ENCODE measurements at places on chromosomes 7 and 10. TPM values are rescaled to one million over a fixed set of nuclear protein-coding genes. Genes with fewer than 3 reads are reported as not detected.

GRCh38 chr7:28573059-28573553 is 160.8 kb downstream of the CREB5 start:
- DNase-seq = no peak

DNA sequence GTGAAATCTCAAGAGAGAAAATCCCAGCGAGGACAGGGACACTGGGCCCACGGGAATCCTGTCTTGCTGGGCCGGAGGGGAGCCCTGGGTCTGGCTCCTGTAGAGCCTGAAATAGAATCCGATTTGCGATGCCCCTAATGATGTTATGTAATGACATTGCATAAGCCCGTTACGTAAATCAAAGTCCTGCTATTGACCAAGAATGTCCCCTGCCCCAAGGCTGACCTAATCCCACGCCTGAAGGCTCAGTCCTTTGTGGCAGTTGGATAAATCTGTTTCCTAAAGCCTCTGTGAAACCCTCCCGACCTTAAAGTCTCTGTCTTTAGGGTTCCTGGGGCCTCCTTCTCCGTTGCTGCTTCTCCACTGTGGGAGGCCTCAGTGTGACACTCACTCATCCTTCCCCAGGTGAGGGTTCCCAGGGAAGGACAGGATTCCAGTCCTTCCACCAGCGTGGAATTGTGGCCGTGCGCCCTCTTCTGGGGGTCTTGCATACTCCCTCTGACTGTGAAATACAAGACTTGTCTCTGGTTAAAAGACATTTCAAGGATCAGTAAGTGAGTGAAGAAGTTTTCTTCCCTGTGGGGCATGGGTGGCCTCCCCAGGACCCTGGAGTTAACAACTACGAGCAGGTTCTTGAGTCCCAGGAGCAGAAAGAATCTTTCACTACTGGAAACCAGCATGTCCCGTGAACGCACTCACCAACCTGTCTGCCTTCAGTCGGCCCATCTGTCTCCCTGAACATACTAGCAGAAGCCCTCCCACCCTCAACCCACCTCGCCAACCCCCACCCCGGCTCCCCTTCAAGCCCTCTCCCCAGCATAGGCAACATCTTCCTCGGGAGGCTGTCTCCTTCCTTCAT is 19.8 kb downstream of the ZNF467 start:
- DNase-seq = no peak

DNA sequence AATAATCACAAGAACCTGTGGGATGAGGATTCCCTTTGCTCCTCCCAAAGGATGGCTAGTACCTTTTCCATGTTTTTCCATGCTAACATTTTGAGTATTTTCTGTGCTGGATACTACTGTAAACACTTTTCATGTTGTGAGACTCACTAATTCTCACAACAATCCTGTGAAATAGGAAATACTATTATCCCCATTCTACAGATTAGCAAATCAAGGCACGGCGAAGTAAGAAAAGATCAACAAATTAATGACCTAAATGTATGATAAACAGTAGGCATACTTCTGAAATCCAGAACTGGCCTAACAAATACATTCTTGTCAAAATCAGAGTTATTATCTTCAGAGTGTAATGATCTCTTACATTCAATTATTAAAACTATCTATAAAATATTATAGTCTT is 69.3 kb downstream of the ENO4 start:
- DNase-seq = no peak

- no peak for DNase-seq
These were observed 15.6 kb downstream of the GRK5 start for GRCh38 chr10:119222966-119223386.

DNA sequence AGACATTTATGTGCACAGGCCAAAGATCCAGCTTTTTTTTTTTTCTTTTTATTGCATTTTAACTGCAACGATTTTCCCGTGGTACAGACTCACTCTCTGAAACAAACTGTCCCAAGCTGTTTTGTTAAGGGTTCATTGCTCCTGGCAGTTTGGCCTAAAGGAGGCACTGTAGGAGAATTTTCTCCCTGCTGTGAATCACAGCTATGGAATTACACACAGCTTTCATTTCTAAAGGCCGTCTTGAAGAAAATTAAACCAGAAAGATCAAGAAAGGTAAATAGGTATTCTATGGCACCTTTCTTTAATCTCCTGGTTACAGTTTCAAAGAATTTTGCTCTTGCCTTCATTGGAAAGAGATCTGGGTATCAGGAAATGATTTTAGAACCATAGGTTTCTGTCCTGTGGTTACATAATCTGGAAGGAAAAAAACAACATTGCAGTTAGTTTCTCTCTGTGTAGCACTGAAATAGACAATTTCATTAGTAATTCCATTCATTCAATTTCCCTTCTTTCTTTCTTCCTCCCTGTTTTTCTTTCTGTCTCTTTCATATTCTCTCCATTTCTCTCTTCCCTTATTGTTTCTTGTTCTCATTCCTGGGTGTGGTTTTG is 51.2 kb downstream of the PDK4 start:
- peak; percentile 14 for DNase-seq

- no peak for DNase-seq
These were observed 106.5 kb downstream of the TCF7L2 start for GRCh38 chr10:113056441-113057021.

- peak; percentile 96 for DNase-seq
These were observed 138.1 kb upstream of the TCF7L2 start for GRCh38 chr10:112811741-112812551.

DNA sequence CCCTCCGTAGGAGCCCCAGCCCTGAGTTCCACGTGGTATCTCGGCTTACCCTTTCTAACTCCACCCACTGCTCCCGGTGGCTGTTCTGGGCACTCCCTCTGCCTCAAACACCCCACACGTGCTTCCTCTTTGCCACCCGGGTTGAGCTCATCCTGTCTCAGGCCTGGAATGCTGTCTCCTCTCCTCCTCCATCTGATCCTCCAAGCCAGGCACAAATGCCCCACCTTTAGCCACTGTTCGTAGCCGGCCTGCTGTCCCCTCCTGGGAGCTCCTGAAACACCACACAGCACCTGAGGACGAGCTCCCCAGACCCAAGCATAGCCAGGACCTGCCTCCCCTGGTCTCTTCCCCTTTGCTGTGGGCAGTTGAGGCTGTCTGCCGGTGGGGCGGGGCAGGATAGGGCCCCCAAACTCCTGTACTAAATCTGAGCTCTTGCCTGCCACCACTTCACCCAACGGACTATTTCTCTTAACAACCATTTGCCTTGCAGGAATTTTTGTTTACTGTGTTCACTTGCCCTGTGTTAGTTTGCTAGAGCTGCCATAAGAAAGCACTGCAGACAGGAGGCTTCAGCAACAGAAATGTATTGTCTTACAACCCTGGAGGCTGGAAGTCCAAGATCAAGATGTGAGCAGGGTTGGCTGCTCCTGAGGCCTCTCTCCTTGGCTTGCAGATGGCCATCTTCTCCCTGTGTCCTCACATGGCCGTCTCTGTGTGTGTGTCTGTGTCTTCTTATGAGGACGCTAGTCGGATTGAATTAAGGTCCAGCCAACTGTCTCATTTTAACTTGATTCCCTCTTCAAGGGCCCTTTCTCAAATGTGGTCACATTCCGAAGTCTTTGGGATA is 58.3 kb upstream of the SHH start:
- DNase-seq = no peak

GRCh38 chr7:27104341-27105058 is 2.0 kb upstream of the HOXA2 start:
- DNase-seq = no peak

TAS2R41 gene
- polyA plus RNA-seq = not detected

AS3MT gene
- polyA plus RNA-seq = 3.0 TPM
